Diencephalon (tissue), 1 donor: ENCODE measurements at places on chromosomes 12 and 14. TPM values are rescaled to one million over a fixed set of nuclear protein-coding genes. Genes with fewer than 3 reads are reported as not detected.

DIO2 gene
- 10.8 TPM for total RNA-seq

PTGDR gene
- 0.23 TPM for total RNA-seq

PRB2 gene
- total RNA-seq, result not detected

CFAP54 gene
- total RNA-seq, result 36.0 TPM

ASCL1 gene
- 14.5 TPM for total RNA-seq

RNASE3 gene
- total RNA-seq, result not detected

C1S gene
- total RNA-seq, result 13.1 TPM

STXBP6 gene
- 33.7 TPM for total RNA-seq

OR6C68 gene
- total RNA-seq, result not detected

KRT80 gene
- not detected for total RNA-seq

CLEC7A gene
- total RNA-seq, result 2.1 TPM

PSME2 gene
- 38.8 TPM for total RNA-seq

GDF3 gene
- total RNA-seq, result not detected

EID3 gene
- 6.5 TPM for total RNA-seq

FLVCR2 gene
- 6.7 TPM for total RNA-seq

CARMIL3 gene
- total RNA-seq, result 28.8 TPM

TAS2R19 gene
- 7.6 TPM for total RNA-seq

MRPL42 gene
- total RNA-seq, result 63.0 TPM

LBHD2 gene
- 1.2 TPM for total RNA-seq

ENDOU gene
- not detected for total RNA-seq

CRIP1 gene
- total RNA-seq, result 2.3 TPM

PLEKHG7 gene
- total RNA-seq, result not detected

TMEM263 gene
- 50.7 TPM for total RNA-seq

BDKRB1 gene
- total RNA-seq, result not detected

OR11H12 gene
- not detected for total RNA-seq

BIN2 gene
- total RNA-seq, result 2.3 TPM

SMCO2 gene
- 0.46 TPM for total RNA-seq

POTEM gene
- total RNA-seq, result not detected

SLCO1B1 gene
- not detected for total RNA-seq

POTEG gene
- total RNA-seq, result not detected

GXYLT1 gene
- total RNA-seq, result 15.7 TPM

CIDEB gene
- 2.8 TPM for total RNA-seq

CLEC1B gene
- total RNA-seq, result not detected

NFATC4 gene
- 5.5 TPM for total RNA-seq

IL22 gene
- not detected for total RNA-seq

P2RX2 gene
- not detected for total RNA-seq

CPNE6 gene
- 16.8 TPM for total RNA-seq

ART4 gene
- 0.46 TPM for total RNA-seq

MSI1 gene
- 10.1 TPM for total RNA-seq

DBX2 gene
- total RNA-seq, result 6.9 TPM

RNASE2 gene
- 0.92 TPM for total RNA-seq

SYT1 gene
- 235 TPM for total RNA-seq

MTRFR gene
- 18.0 TPM for total RNA-seq

LMNTD1 gene
- total RNA-seq, result 4.6 TPM

RNASE13 gene
- total RNA-seq, result not detected

MAP3K12 gene
- total RNA-seq, result 32.5 TPM

KCNK10 gene
- 24.5 TPM for total RNA-seq

GPR162 gene
- total RNA-seq, result 87.9 TPM
